Right ventricle myocardium inferior (tissue), 1 donor: ENCODE measurements at places on chromosomes 11 and 22.
A peak's percentile ranks its signal among the peaks of the same experiment; 100 is the strongest.

DNA sequence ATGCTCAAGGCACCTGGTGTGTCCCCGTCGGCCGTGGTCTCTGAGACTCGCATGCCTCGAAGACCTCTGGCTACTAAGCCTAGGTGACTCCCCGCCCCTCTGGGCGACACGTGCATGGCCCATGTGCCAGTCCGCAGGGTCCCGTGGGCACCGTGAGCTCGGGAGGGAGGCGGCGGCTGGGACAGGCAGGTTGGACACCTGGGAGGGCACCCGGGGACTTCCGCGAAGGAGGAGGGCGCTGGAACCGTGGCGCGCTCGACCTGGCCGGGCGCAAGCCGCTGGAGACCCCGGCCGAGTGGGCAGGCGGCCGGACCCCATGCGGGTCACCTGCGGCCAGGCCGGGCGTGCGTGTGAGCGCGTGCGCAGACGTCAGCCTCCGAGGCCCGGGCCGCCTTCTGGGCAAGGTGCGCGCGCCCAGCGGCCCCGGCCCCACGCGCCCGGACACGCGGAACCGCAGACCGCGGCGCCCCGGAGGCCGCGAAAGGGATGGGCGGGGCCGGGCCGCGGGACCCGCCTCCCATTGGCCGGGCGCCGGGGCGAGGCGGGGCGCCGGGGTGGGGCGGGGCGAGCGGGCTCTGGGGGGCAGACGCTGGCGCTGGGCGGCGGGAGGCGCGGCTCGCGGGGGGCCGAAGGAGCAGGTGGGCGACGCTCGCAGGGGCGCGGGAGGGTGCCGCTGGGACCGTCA lies 579 bp upstream of the RASD2 start:
- DNase-seq, result peak; percentile 78

DNA sequence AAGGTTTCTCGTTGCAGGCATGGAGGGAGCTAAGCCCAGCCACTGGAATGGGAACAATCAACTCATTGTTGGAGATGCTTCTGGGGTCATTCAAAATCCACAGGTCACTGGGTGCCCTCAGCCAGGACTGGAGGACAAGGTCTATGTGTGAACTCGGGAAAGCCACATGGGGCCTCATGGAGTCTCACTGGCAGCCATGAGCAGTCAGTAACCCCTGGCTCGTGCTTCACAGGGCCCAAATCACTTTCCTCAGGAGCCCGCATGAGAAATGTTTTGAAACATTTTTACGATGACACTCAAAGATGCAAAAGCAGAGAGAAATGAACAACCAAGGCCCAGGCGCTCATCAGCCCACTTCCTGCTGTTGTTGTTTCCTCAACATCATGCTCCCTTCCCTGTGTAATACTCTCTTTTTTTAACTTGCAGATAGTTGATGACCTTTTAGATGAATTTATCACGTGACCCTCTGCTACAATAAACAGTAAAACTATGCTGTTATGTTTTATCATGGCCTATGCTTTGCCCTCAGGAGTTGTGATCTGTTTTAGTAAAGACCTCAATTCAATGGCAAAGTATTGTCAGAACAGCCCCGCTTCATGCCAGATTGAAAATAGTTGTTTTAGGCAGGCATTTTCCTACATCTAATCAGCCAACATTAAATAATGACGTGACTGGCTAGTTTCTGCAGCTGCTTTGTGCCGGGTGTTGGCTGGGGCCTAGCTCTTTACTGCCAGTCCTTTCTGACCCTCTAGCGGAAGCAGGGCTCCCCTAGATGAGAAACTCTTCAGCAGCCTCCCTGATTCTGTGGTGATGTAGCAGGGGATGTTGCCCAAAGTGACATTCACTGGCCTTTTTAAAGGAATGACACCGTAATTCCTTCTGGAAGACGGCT lies 39.7 kb downstream of the ADAMTS15 start:
- DNase-seq, result no peak

GRCh38 chr11:80562523-80563125 lies 1121.8 kb upstream of the TENM4 start:
- no peak for DNase-seq

DNA sequence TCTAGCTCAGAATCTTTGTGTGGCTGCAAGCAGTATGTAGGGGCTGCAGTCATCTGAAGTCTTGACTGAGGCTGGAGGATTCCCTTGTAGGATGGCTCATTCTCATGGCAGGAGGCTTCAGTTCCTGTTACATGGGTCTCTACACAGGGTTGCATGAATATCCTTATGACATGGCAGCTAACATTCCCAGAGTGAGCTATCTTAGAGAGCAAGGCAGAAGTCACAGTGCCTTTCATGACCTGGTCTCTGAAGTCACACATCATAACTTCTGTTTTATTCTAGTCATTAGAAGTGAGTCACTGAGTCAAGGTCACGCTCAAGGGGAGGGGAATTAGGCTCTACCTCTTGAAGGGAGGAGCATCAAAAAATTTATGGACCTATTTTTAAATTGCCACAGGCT lies 10.3 kb upstream of the SPON1 start:
- DNase-seq, result no peak

DNA sequence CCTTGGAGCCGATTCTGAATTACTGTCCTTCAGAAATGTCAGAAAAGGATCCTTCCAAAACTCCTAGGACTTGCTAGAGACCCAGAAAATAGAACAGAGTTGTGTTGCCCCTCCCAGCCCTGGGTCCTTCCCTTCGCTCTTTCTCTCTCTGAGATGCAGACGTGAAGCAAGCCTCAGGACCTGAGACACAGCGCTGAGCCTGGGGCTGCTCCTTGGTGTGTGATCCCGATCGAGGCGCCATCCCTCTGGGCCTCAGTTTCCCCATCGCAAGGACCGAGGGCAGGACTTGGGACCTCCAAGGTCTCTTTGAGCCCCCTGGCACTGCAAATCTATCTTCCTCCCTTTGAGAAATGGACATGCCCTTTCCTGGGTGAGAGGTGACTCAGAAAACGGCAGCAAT lies 533.5 kb downstream of the TBC1D22A start:
- no peak for DNase-seq

GRCh38 chr11:131977854-131978253 lies 607.4 kb downstream of the NTM start:
- no peak for DNase-seq

DNA sequence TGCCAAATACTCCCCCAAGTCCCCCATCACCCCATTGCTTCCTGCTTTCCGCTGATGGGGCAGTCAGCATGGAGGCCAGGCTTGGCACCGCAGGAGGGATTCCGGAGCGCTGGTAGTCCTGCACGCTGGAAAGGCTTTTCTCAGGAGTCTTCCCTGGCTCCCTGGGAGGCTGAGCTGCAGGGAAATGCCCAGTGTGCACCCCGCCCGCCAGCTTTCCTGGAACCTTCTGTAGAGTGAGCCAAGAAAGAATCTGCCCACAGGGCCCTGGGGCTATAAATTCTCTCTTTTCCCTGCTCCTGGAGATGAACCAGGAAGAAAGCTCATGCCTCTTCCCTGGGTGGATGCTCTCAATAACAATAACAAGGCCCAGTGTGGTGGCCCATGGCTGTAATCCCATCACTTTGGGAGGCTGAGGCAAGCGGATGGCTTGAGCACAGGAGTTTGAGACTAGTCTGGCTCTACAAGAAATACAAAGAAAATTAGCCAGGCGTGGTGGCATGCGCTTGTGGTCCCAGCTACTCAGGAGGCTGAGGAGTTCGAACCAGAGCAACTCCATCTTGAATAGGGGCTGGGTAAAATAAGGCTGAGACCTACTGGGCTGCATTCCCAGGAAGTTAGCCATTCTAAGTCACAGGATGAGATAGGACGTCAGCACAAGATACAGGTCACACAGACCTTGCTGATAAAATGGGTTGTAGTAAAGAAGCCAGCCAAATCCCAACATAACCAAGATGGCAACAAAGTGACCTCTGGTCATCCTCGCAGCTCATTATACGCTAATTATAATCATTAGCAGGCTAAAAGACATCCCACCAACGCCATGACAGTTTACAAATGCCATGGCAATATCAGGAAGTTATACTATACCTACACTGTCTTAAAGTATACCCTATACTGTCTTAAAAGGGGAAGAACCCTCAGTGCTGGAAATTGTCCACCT lies 46.4 kb upstream of the FTH1 start:
- DNase-seq, result no peak

DNA sequence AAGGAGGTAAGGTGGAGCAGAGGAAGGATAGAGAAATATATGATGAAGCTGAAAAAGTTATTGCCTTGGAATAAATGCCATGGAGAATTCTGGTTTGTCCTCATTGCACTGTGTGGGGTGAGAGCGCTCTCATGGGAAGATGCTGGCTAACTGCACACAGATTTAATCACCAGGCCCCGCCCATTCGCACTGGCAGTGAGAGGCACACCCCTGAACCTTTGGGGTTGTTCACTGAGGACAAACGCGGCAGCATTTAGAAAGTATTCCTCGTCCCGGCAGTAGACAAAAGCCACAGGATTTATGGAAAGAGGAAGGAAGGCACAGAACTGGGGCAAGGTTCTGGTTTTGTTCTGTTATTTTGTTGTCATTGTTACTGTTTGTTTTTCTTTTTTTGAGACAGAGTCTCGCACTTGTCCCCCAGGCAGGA lies 70.2 kb downstream of the MED15 start:
- no peak for DNase-seq

- DNase-seq, result no peak
Observed at GRCh38 chr22:49405590-49405989, 422.1 kb downstream of the BRD1 start.

GRCh38 chr11:87628026-87628580 lies 547.1 kb downstream of the RAB38 start:
- DNase-seq, result no peak

DNA sequence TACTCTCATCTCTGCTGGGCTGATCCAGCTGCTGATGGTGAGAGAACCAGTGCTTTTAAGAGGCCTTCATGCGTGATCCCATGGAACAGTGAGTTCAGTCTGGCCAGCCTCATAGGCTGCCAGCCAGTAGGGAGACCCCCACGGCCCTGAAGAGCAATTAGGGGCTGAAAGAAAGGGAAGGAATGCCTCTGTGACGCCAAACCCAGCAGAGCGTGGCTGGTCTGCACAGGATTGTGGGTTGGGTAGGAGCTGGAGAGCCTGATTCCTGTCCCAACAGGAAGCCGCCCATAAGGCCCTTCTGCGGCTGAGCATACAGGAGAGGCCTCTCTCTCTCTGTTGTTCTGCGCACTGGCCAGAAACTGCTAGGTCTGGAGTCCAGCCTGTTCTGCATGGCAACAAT lies 181.5 kb upstream of the E2F8 start:
- DNase-seq, result no peak

- no peak for DNase-seq
Observed at GRCh38 chr11:33615751-33616150, 84.9 kb downstream of the C11orf91 start.
